Right cardiac atrium (tissue), 5 donors: ENCODE measurements at places on chromosomes 2 and 18. TPM values are rescaled to one million over a fixed set of nuclear protein-coding genes. Genes with fewer than 3 reads are reported as not detected.

DNA sequence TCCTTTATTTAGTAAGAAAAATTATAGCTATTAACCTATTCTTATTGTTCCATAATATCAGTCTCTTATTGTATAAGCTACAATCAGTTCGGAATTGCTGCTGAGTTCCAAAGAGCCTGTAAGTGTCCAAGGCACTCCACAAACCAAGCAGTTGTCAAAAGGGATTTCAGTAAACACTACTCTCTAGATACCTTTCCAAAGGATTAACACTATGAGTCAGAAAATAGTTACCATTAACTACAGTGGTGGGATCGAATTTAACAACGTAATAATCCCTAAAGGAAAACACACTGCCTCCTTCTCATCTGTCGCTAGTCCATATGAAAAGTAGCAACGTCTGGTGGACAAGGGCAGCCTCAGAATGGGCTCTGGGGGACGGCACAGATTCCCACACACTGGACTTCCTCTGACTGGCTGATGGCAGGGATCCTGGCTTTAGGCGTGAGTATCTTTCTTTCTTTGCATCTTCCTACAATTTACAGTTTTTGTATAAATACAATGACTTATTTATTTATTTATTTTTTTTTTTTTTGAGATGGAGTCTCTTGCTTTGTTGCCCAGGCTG, 8.8 kb downstream of the TGFBRAP1 start:
- DNase-seq = no peak

DNA sequence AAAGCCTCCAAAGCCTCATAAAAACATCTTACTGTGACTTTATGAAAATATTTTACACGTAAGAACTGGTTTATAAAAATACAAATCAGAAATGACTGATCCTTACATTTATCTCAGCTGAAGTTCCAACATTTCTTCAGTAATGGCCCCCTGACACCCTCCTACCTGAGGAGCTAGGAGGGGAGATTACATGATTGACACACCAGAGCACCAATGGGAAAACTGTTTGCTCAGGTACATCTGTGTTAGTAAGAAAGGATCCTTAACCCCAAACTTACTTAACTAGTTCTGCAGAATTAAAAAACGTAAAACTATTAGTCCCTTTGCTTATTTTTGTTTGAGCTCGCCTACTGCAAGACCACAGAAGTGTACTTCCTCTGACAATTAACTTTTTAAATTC, 27.0 kb downstream of the ENOSF1 start:
- DNase-seq = no peak

DNA sequence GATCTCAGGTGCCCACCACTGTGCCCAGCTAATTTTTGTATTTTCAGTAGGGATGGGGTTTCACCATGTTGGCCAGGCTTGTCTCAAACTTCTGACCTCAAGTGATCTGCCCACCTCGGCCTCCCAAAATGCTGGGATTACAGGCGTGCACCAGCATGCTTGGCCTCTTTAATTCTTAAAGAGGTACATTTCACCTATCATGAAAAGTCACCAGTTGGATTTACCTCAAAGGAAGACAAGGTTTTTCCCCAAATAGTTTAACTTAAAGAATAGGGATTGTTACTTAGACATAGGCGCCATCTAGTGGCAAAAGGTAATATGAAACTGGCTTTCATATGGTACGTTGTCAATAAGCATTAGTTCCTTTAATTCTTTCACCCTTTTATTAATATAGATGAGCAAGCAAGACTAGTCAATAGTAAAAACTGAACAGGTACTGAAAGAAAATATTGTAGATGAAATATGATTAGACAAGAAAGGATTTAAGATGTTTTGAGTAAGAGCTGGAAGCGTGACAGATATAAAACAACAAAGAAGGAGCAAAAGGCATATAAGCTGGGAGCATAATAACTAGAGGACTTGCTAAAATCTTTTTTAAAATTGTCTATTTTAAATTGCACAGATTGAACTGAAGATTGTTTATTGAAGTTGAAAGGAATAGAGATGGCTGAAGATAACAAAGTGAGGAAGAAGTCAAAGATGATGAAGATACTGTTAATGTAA, 35.0 kb upstream of the PSMD14 start:
- DNase-seq = no peak

DNA sequence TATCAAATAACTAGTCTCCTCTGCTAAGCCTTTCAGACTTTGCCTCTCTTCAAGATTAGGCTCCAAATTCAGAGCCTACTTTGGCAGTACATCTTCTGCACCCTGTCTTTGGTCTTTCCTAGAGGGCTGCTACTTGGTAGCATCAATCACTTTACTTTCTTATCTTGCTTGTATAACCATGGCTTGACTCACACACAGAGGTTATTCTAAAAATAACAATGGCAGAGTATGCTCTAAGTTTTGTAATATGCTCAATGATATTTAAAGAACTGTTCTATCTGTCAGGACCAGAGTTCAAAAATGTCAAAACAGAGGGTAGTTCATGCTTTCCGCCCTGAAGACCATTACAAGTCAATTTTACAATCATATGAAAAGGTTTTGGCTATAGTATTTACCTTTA, 27.7 kb downstream of the THOC1 start:
- no peak for DNase-seq

- DNase-seq = no peak
Observed at GRCh38 chr2:96924775-96925747, 55.2 kb upstream of the SEMA4C start.

GRCh38 chr2:196516564-196516963, 123.0 kb upstream of the CCDC150 start:
- no peak for DNase-seq

GRCh38 chr2:171924170-171924942, 2.1 kb downstream of the HAT1 start:
- DNase-seq = no peak

GRCh38 chr2:38095079-38095995, 19.4 kb upstream of the CYP1B1 start:
- DNase-seq = no peak

- DNase-seq = no peak
Observed at GRCh38 chr2:55598056-55598795, 19.2 kb downstream of the PPP4R3B start.

GRCh38 chr2:230715201-230715600, 2.6 kb downstream of the CAB39 start:
- no peak for DNase-seq

DNA sequence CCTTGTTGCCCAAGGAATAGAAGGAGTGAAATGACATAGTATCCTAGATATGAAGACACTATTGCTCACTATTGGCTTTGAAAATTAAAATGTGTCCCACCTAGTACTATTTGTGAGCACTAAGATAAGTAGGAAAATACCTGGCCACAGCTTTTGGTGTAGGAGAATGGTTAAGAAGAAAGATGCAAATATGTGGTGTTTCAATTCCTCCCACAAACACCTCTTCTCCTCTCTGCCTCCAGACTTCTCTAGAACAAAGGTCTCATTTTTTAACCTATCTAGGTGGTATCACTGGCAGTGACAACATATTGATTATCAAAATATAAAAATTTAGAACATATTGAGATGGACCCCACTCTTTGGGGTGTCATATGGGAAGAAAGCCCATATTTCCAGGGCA, 929.9 kb upstream of the FANCL start:
- no peak for DNase-seq

The MFSD2B gene
- polyA plus RNA-seq = 0.18 TPM

The ID2 gene
- polyA plus RNA-seq = 205 TPM

The PID1 gene
- polyA plus RNA-seq = 9.1 TPM

The SNORC gene
- polyA plus RNA-seq = 0.59 TPM
